Activated CD8-positive, alpha-beta T cell treated with anti-CD3 and anti-CD28 coated beads for 36 hours (primary cell): ENCODE measurements at places on chromosomes 16 and 17.
A peak's percentile ranks its signal among the peaks of the same experiment; 100 is the strongest.

- no peak for DNase-seq
Observed at GRCh38 chr16:24988129-24988518, 27.0 kb downstream of the ARHGAP17 start.

DNA sequence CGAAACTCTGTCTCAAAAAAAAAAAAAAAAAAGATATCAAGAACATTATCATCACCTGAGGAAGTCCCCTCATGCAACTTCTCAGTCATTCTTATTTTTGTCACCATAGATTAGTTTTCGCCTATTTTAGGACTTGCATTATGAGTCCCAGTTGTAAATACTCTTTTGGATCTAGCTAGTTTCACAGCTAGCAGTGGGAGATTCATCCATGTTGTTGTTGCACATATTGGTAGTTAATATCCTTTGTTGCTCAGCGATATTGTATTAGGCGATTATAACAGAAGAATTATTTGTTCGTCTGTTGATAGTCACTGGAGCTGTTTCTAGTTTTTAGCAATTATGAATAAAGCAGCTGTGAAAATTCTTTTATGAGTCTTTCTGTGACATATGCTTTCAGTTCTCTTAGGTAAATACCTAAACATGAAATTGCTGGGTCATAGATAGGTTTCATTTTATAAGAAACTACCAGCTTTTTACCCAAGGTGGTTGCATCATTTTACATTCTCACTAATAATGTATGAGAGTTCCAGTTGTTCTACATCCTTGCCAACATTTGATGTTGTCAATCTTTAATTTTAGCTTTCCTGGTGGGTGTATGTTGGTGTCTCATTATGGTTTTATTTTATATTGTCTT is 40.7 kb upstream of the MAP3K14 start:
- DNase-seq = no peak

GRCh38 chr17:82179412-82179811 is 33.2 kb downstream of the CCDC57 start:
- no peak for DNase-seq

GRCh38 chr16:68037841-68038597 is 14.9 kb downstream of the DUS2 start:
- DNase-seq = no peak

GRCh38 chr17:57943645-57944044 is 11.6 kb downstream of the CUEDC1 start:
- DNase-seq = no peak

DNA sequence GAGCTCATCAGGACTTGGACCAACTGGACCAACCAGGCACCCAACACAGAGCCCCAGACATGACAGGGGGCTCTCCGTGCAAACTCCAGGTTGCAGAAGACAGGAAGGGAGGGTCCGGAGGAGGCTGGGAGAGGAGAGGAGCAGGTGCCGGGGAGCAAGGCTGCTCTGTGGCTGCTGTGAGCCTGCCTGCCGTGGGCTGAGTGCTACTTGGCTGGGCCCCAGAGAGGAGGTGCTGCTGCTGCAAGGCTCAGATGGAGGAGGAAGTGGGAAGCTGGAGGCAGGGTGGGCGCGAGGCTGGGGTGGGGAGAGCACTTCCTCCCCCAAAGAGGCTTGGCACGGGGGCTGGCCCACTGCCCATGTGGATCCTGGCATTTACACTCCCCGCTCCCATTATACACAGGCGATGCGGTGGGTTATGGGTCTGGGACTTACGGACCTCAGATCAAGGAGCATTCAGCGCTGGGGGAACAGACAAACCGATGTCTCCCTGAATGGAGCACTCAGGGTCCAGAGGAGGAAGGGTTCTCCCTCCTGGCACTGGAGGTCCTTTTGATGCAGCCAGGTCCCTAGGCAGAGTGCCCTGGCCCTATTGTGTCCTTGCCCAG is 15.9 kb downstream of the EPOP start:
- DNase-seq = peak; percentile 34

DNA sequence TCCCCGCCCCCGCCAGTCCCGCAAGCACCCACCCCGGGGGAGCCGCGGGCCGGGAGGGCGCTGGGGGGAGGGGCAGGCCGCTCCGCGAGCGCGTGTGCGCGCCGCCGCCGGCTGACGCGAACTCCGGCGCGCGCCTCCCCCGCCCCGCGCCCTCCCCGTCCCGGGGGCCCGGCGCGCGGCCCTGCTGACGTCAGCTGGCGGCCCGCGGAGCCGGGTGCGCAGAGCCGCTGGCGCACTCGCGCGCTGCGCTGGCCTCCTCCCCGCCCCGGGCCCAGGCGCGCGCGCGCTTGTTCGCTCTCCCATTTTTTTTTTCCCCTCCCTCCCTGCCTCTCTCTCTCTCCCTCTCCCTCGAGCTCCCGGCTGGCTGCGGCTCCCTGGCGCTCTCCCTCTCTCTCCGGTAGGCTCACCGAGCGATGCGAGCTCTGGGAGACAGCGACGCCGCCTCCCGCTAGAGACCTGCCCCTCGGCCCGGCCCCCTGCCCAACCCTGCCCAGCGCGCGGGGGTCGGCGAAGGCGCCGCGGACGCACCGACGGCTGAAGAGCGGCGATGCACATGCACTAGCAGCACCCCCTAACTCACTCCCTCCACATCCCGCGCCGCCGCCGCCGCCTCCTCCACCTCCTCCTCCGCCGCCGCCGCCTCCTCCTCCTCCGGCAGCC is at the start of gene GNAO1:
Gene GNAO1, plus strand, starts transcription at position 334 of the 660 bp plus-strand sequence. CDS start 747 bp downstream, outside the sequence.
- DNase-seq = peak; percentile 56

DNA sequence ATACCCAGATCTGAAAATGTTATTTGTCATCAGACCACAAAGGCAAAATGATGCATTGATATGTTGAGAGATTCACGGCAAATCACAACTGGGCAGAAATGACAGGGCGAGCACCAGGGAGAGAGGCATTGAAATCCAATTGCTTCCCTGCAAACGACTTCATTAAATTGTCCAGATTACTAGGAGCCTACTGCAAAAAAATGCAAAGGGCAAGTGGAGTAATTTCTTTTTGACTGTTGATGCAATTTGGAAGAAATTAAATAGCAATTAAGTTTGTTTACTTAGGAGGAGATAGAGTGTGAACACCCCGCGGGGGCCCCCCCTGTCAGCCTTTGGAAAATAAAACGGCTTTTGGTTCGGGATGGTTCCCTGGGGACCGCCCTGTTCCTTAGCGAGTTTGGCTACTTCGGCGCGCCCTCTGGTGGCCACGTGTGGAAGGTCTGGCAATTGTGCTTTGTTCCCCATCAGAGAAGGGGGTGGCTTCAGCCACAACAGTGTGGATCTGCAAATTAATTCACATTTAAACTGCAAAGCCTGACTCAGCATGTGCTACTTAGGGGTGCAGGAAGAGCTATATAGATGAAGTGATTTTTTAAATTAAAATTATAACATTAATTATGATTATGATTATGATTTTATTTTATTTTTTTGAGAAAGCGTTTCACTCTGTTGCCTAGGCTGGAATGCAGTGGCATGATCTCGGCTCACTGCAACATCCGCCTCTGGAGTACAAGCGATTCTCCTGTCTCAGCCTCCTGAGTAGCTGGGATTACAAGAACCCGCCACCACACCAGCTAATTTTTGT is 14.5 kb upstream of the TMC7 start:
- peak; percentile 87 for DNase-seq

DNA sequence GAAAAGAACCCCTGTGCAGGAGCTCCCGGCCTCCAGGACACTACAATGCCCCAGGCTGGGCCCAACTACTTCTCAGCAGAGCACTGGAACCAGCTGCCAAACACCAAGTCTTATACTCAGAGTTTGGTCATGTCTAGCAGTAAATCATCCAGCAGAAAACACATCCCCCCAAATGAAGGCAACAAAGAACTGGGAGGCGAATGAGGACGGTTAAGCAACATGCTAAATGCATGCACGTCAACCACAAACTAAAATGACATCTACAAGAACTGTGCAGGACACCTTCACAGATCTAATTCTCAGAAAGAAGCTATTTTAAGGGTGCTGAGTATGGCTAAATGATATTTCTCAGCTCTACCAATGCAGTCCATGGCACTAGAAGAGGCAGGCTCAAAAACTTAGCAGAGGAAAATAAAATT is 7.6 kb upstream of the IRX5 start:
- no peak for DNase-seq

- DNase-seq = peak; percentile 6
Observed at GRCh38 chr16:20844054-20844453, 37.7 kb downstream of the REXO5 start.

- no peak for DNase-seq
Observed at GRCh38 chr17:9705745-9706144, 60.4 kb downstream of the USP43 start.

GRCh38 chr16:86994651-86995171 is 322.5 kb downstream of the C16orf95 start:
- no peak for DNase-seq

GRCh38 chr17:38619451-38619795 is 13.7 kb upstream of the SRCIN1 start:
- no peak for DNase-seq

- DNase-seq = no peak
Observed at GRCh38 chr17:34474706-34475105, 104.7 kb upstream of the TMEM132E start.

GRCh38 chr17:1300371-1300905 is 21.0 kb downstream of the TRARG1 start:
- DNase-seq = no peak

GRCh38 chr16:65763640-65764305 is 602.7 kb upstream of the CDH5 start:
- no peak for DNase-seq

DNA sequence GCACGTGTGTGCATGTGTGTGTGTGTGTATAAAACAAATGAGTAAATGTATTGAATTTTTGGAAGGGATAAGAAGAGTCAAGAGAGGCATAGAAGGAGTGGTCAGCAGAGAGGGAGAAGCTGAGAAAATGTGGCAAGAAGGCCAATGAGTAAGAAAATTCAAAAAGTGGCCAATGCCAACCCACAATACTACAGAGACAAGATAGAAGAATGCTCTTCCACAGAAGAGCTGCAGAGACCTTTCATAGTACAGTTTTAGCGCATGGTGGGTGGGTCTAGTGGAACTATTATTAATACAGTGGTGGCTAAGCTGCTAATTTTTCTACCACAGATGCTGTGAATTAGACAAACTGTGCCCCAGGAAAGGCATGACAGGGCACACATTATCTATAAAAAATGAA is 233.5 kb downstream of the NTN1 start:
- no peak for DNase-seq

DNA sequence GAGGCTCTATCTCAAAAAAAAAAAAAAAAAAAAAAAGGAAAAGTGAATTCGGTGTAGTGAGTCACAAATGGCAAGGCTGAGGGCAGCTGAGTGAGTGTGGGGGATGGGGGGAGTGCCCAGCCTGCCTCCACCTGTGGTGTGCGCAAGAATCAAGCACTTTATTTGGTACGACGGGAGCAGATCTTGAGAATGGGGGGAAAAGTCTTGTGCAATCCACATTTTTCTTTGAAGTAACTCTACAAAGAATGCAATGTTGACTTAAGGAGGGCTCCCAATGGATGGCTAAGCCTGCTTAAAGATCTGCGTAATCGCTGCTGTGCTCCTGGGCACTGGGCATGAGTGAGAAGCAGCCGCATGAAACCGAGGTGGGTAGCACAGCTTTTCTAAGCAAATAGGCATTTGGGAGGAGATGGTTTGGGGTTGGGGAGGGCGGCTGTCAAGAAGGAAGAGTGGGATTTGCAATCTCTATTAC is 28.2 kb downstream of the ATP2C2 start:
- no peak for DNase-seq

- DNase-seq = no peak
Observed at GRCh38 chr16:77113835-77114234, 77.2 kb upstream of the MON1B start.

DNA sequence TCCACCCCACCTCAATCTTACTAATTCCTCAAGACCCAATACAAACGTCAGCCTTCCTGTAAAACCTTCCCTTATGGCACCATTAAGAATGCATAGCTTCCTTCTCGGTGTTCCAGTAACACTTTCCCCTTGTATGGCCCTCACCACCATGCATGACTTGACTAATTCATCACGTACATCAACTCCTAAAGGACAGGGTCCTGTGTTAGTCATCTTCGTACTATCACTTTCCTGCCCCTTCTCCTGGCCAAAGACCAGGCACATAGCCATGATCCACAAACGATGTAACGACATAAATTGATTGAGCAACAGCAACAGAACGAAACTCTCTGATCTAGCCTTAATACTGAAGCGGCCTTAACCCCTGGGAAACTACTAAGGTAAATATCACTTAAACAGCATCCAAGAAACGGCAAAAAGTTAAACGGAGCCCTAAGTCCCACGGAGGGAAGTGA is 612 bp downstream of the PSMD12 start:
- peak; percentile 49 for DNase-seq

GRCh38 chr16:14539156-14539555 is 90.9 kb downstream of the PARN start:
- DNase-seq = no peak

- DNase-seq = peak; percentile 31
Observed at GRCh38 chr17:3972281-3972731, 8.1 kb upstream of the ATP2A3 start.

DNA sequence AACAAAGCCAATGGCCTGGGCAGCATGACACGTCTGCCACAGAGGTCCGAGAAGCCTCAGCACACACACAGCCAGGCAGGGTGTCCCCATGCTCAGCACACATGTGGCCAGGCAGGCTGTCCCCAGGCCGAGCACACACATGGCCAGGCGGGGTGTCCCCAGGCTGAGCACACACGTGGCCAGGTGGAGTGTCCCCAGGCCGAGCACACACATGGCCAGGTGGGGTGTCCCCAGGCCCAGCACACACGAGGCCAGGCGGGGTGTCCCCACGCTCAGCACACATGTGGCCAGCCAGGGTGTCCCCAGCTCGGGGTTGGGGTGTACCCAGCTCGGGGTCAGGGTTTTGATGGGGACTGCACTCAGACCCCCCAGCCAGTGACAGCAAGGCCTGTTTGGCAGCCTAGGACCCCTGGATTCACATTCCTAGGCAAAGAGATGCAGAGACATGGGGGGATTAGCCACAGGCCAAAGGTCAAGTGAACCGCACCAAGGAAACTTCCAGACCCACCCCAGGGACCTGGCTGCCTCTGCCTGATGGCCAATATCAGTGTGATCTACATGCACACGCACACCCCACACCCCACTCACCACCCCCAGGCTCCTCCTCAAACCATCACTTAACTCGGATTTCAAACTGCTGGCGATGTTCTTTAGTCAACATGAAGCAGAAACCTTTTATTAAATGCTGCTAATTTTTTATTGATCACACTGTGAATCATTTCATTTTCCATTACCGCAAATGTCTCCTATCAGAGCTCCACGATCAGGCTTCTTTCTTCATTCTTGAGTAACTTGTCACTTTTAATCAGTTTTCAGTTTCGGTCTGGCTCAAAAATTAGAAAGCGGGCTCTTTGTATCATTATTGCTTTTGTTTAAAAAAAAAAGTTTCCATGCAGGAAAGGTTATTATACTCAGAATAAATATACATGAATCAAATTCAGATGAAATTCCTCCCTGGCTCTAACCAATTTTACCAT is 111.4 kb downstream of the ZNF423 start:
- DNase-seq = no peak

GRCh38 chr16:30157214-30157613 is 26.2 kb upstream of the CORO1A start:
- no peak for DNase-seq

- peak; percentile 68 for DNase-seq
Observed at GRCh38 chr16:87317750-87318644, 805 bp upstream of the C16orf95 start.
